Activated CD4-positive, alpha-beta T cell treated with anti-CD3 and anti-CD28 coated beads for 36 hours (primary cell): ENCODE measurements at places on chromosomes 5 and 9.

GRCh38 chr5:52856564-52856963 lies 68.8 kb downstream of the ITGA1 start:
- no peak for DNase-seq
- no peaks in the 10 kb centered on the region for H3K36me3 ChIP-seq
- no peaks in the 10 kb centered on the region for H3K27me3 ChIP-seq
- no peak overlapping the region for H3K4me3 ChIP-seq
- H3K4me1 ChIP-seq, result no peaks in the 10 kb centered on the region

- no peak overlapping the region for H3K4me3 ChIP-seq
- no peak overlapping the region for H3K27ac ChIP-seq
- no peak for DNase-seq
- H3K27me3 ChIP-seq, result no peaks in the 10 kb centered on the region
Observed at GRCh38 chr5:22958462-22959262, 105.5 kb upstream of the CDH12 start.

DNA sequence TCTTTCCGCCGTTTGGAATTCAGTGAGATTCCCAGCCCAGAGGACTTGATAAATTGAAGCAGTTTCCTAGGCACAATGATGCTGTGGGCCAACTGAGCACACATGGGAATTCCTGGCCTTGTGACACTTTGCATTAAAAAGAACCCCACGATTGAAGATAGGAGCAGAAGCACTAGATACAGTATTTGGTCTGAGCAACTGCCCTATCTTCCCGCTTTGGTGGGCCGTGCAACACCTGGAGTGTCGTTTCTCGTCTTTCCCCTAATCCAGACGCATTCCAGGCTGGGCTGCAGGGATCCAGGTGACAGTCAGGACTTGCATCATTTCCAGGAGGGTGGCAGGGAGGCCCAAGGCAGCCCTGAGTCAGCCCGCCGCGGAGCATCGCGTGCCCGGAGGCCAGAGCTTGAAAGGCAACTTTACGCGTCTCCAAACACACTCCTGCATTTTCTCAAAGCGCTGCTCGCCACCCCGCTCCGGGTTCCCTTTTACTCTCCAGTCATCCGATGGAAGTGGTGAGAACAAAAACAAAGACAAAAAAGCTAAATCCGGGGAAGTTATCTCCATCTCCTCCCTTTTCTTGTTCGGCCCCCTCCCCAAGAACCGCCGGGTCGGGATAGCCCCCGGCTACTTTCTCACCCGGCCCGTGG lies 753 bp upstream of the STC2 start:
- H3K27me3 ChIP-seq, result peaks cover 57% of the 10 kb centered on the region
- H3K36me3 ChIP-seq, result peaks cover 49% of the 10 kb centered on the region
- peak; percentile 74 for DNase-seq
- peak overlapping the region; percentile 98 for H3K4me3 ChIP-seq
- peak overlapping the region; percentile 98 for H3K27ac ChIP-seq

GRCh38 chr9:95383185-95383676 lies 65.7 kb upstream of the FANCC start:
- H3K27ac ChIP-seq, result no peak overlapping the region
- peaks cover 4% of the 10 kb centered on the region for H3K4me1 ChIP-seq
- no peak overlapping the region for H3K4me3 ChIP-seq

GRCh38 chr5:15254607-15255006 lies 245.4 kb upstream of the FBXL7 start:
- no peak overlapping the region for H3K4me3 ChIP-seq
- no peak for DNase-seq
- H3K27me3 ChIP-seq, result no peaks in the 10 kb centered on the region
- H3K27ac ChIP-seq, result no peak overlapping the region
- H3K36me3 ChIP-seq, result no peaks in the 10 kb centered on the region

DNA sequence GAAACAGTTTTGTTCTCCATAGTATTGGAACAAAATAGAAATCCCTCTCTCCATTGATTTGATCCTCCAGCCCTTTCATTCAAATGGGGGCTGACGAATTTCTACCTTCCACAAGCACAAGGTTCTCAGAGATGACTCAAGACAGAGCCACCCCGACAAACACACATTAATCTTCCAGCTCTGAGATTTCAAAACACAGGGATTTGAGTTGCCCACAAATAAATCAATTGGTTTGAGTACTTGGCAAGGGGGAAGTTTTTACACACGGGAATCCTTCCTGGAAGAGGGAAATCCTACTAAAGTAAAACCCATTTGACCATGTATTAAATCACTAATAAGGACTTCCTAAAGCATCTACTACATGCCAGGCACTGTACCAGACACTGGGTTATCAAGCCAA lies 5.4 kb downstream of the ADRA1B start:
- H3K27me3 ChIP-seq, result peaks cover 35% of the 10 kb centered on the region
- no peaks in the 10 kb centered on the region for H3K36me3 ChIP-seq
- H3K4me1 ChIP-seq, result peaks cover 4% of the 10 kb centered on the region
- no peak overlapping the region for H3K27ac ChIP-seq
- H3K4me3 ChIP-seq, result no peak overlapping the region
- no peak for DNase-seq

DNA sequence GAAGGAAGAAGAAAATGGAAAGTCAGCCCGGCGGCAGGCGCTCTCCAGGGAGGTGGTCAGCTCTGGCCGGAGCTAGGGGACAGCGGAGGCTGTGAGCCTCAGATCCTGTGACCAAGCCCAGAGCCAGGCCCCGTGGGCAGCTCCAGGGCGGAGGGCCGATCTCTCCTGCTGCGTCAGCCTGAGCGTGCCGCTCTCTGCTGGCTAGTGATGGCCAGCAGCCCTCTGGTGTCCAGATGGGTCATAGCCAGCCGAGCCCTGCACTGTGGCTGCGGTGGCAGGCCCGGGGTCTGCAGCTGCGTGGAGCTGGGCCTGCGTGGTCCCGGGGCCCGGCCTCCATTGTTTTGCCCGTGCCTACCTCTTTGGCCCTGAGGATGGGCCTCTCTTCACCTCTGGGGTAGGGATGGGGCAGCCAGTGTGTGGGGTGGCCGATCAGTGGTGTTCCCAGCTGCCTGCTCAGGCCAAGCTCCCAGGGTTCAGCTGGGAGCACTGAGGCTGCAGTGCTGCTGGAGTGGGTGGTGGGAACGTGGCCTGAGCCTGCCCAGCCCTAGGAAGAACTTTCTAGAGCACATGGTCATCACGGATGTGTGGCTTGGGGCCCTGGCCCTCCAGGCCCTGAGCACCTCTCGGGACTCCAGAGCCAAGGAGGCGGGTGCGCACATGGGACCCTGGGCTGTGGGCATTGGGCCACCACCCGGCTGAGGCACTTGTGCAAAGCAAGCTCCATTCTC lies 17.1 kb upstream of the NRARP start:
- no peak overlapping the region for H3K27ac ChIP-seq
- H3K36me3 ChIP-seq, result no peaks in the 10 kb centered on the region
- no peak for DNase-seq
- no peaks in the 10 kb centered on the region for H3K4me1 ChIP-seq
- H3K4me3 ChIP-seq, result no peak overlapping the region
